Dermis microvascular lymphatic vessel endothelial cell (primary cell): ENCODE measurements at places on chromosomes 6 and 20. TPM values are rescaled to one million over a fixed set of nuclear protein-coding genes. Genes with fewer than 3 reads are reported as not detected.

SLC13A3 gene
- total RNA-seq: under 0.01 and 0.13 TPM in 2 replicates

RIPPLY2 gene
- 0.13 and 0.51 TPM in 2 replicates for total RNA-seq

ERVFRD-1 gene
- under 0.01 TPM in 2 replicates for total RNA-seq

NOX3 gene
- total RNA-seq: not detected in 2 replicates

SPDEF gene
- total RNA-seq: under 0.01 TPM in 1 of 2 replicates, not detected in the other

BMP7 gene
- not detected in 2 replicates for total RNA-seq

IL17F gene
- total RNA-seq: not detected in 2 replicates

TFAP2C gene
- total RNA-seq: not detected in 2 replicates

PDYN gene
- total RNA-seq: not detected in 2 replicates

CDH4 gene
- under 0.01 and 0.13 TPM in 2 replicates for total RNA-seq

WFDC10B gene
- total RNA-seq: not detected in 2 replicates

SNAI1 gene
- 1.0 and 1.6 TPM in 2 replicates for total RNA-seq

CNR1 gene
- total RNA-seq: under 0.01 TPM in 1 of 2 replicates, not detected in the other

SRPK1 gene
- total RNA-seq: 30.8 and 42.4 TPM in 2 replicates

RFX6 gene
- total RNA-seq: not detected in 2 replicates

CPXM1 gene
- total RNA-seq: 0.13 and 0.63 TPM in 2 replicates

ZBP1 gene
- total RNA-seq: not detected in 2 replicates

SLC17A3 gene
- total RNA-seq: not detected in 2 replicates

PLCB4 gene
- total RNA-seq: 2.1 and 4.0 TPM in 2 replicates

BPI gene
- total RNA-seq: not detected in 2 replicates

GABRR1 gene
- not detected in 2 replicates for total RNA-seq

DLL1 gene
- total RNA-seq: 2.6 and 6.4 TPM in 2 replicates

CLDN20 gene
- not detected in 2 replicates for total RNA-seq

ADGRF5 gene
- total RNA-seq: 107 and 112 TPM in 2 replicates

PLCB1 gene
- total RNA-seq: 10.9 and 13.1 TPM in 2 replicates

SLC4A11 gene
- total RNA-seq: 6.9 and 26.0 TPM in 2 replicates

NRN1 gene
- 28.1 and 34.0 TPM in 2 replicates for total RNA-seq

TULP4 gene
- total RNA-seq: 55.1 and 67.3 TPM in 2 replicates

LY6G6F gene
- total RNA-seq: not detected in 2 replicates

OXT gene
- not detected in 2 replicates for total RNA-seq

RBM24 gene
- 0.63 and 0.64 TPM in 2 replicates for total RNA-seq
